ENCODE measurements at places on chromosomes 5 and 9.

DNA sequence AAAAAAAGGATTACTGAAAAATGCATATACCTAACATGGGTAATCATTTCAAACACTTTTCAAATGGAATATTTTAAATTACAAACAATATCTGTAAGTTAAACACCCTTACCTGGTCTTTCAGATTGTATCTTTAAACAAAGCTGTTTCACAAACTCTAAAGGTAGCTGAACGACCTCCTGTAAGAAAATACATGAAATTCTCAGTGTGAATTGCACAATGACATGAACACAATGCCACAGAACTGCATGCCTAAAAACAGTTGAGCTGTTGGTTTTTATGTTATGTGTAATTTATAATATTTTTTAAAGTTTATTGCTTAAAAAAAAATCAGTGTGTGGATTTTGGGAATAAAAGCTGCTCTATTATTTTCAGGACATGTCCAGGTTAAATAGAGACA lies 17.5 kb downstream of the IPPK start:
- no peak for DNase-seq

GRCh38 chr5:66864240-66864884 lies 268.2 kb downstream of the MAST4 start:
- DNase-seq = no peak

DNA sequence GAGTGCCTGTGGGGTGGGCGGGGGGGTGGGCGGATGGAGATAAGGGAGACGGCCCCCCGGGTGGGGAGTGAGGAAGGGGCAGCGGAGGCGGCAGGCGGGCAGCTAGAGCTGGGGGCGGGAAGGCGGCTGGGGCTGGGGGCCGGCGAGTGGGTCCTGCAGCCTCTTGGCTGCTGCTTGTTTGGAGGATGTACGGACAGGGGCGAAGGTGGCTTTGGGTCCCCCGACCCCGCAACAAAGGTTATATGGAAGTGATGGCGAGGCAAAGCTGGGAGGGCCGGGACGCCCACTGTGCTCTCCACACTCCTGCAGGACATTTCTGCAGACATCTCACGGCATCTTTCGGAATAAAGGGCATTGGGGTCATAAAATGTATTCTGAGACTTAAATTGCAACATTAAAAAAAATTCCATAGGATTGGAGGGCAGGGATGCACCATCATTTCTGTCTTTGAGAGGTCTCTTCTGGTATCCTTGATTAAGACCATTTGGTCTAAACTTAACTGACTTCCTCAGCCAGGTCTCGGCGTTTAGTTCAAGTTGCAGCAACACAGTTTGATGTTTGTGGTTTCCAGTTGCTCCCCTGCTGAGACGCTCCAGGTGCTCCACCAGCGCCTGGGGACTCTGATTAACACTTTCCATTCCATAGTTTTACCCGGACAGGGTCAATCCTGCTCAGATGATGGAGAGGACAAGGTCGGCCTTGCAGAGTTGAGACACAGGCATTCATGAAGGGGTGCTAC lies 101.6 kb upstream of the SSBP2 start:
- DNase-seq = no peak

- no peak for DNase-seq
These were observed 191.8 kb downstream of the PRR16 start for GRCh38 chr5:120655828-120656435.

DNA sequence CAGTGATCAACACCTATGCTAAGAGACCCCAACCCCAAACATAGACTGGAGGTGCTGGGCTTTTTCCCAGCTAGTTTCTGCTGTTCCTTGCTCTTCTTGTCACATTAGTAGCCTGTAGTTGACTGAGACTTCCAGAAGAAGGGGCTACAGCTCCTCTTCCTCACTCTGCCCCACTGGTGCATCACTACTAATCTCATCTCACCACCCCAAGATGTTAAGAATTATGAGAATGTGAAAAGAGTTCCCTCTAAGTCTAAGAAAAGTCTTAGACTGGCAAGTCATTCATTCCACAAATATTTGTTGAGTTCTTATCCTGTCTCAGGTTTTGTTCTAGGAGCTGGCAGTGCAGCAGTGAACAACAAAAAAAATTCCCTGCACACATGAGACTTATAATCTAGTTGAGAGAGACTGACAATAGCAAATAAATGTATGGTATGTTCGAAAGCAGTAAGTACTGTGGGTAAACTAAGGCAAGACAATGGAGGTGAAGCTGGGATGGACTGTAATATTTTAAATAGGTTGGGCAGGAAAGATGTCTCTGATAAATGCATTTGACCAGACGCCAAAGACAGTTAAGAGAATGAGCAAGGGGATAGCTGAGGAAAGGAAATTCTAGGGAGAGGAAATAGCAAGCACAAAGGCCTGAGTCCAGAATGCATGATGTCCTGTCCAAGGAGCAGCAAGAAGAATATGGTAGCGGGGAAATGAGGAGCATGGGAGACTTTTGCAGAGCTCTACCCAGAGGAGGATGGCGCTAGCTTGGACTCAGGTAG lies 92.3 kb downstream of the PTCD2 start:
- DNase-seq = no peak

DNA sequence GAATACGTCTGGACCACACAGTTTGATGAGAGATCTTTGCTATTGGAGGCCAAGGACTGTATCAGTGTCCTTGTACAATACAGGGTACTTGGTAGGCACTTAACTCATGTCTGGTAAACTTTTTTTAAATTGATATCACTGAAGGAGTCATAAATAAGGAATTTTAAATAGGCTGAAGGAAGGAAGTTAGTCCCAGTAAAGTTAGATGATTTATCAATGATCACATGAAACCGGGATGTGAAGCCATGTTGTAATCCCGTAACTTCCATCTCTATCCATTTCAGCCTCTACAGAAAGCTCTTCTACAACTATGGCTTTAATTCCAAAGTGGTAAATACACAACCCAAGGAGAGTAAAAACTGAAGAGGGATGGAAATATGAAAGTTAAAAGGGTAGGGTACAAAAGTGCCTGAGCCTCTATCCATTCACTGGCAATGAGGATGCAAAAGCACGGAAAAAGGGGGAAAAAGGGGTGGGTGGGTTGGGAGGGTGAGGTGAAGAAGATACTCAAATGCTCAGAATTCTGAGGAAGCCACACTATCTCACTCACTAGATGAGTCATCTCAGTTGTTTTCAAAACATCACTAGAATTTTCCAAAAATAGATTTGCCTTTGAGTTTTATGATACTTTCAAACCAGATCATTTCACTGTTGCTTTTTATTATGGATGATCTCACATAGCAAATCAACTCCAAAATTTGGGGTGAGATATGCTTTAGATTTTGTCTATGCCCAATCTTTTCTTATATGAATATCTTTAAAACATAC lies 1053.5 kb downstream of the NR2F1-AS1 start:
- no peak for DNase-seq

DNA sequence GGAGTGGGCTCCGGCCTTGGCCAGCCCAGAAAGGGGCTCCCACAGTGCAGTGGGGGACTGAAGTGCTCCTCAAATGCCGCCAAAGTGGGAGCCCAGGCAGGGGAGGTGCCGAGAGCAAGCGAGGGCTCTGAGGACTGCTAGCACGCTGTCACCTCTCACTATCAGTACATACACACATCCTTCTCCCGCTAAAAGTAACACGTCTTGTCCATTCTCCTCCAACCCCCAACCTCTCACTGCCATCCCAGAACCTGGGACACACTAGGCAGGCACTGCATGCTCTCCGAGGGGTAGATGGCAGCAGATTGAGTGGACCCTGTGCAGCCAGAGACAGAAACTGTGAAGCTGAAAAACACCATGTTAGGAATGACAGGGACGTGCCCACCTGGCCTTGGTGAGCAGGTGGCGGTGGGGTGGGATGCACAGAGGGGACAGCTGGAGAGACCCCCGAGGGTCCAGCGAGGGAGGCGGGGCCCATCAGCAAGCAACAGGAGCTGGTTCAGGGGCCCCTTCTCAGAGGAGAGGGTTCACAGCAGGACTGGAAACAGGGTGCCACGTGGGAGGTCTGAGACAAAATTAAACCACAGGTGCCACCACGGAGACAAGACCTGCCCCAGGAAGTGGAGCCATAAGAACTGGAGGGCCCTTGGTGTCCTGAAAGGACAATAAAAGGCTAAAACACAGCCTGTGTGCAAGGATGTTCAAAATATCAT lies 16.9 kb downstream of the SEMA4D start:
- no peak for DNase-seq

- DNase-seq = no peak
These were observed 32.4 kb upstream of the CDK20 start for GRCh38 chr9:88006511-88007290.

GRCh38 chr5:168300326-168301182 lies 9.1 kb downstream of the WWC1 start:
- no peak for DNase-seq

- no peak for DNase-seq
These were observed 152.7 kb upstream of the ACTBL2 start for GRCh38 chr5:57635146-57635777.

DNA sequence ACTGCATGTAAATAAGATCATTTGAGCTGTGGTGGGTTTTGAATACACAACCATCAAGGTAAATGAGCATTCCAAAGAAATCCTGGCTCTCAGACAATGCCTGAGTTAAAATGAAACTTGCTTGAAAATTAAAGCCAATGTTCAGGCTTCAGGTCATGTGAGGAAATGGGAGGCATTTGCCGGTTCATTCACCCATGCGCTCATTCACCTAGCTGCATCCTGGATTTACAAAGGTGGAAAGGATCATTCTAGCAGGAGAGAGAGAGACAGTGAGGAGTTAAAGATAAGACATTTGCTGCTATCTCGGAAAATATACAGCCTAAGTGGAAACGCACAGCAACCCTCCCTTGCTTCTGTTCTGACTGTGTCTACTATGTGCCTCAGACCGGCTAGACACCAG lies 143.8 kb upstream of the KLF4 start:
- DNase-seq = no peak

DNA sequence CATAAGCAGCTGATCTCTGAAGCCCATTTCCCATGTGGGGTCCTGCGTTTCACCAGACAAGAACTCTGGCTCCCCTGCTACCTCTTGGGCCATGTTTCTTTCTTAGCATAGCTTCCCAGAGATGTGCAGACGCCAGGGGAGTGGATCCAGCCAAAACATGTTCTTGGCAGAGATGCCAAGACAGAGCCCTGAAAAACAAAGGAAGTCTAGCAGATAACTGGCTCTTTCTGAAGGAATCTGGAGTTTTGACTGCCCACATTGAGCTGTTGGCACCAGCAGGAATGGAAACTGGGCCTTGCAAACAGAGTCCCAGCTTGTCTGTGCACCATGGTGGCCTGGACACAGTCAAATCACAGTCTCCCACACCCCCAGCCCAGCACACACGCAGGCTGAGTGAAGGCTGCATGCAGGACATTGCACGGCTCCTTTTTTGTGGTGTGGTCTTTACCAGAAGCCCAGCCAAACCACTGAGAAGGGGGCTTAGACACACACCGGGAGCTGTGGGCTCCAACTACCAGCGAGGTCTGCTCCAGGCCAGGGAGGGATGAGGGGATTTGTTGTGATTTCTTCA lies 114.7 kb downstream of the SNX18 start:
- DNase-seq = no peak

DNA sequence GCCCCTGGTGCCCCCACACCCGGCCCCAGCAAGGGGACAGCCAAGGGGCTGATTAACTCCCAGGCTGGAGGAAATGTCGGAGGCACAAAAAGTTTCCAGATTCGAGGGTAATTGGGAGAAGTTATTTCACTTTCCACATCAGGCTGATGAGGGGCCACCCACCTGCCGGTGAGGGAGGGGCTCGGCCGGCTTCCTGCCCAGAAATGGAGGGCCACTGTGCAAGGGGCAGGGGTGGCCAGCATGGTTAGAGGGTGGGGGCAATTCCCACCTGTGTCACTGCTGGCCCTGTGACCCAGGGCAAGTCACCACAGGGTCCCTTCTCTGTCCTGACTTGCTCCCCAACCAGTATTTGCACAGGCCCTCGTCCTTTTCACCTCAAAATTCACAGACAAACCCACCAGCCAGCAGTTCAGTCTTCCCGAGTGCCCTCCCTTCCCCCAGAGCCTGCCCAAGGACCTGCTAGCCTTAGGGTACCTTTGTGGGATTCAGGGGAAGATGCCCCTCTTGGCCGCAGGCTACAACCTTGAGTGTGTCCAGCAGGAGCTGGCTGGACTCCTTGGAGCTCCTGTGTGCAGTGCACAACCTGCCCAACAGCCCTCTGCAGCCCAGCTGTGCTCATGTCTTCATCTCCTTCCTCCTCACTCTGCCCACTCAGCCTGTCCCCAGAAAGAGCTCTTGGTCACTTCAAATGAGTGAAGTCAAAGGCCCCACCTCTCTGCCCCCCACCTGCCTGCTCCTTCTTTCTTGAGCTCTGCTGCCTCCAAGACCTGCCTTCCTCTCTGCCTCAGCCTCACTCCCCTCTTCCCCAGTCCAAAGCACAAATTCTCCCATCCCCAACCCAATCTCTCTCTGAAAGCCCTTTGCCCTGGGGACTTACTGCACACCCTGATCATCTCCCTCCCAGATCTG lies 130.5 kb downstream of the BARX1 start:
- DNase-seq = no peak

DNA sequence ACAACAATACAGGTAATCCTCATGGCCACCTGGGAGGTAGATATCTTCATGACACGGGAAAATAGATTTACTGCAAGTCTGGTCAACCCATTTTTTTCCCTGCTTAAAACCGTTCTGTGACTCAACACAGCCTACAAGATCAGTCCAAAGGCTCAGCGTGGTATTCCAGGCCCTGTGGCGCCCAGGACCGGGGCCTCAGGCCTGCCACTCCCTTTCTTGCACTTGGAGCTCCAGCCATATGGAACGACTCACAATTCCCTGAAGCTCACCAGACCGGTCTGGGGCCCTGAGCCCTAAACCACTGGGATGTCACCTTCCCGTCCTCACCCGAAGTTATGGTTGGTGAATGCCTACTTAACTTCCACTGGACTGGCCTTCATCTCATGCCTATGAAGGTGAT lies 6.5 kb upstream of the MLANA start:
- no peak for DNase-seq

GRCh38 chr5:96885518-96886338 lies 9.4 kb downstream of the ERAP2 start:
- DNase-seq = no peak

DNA sequence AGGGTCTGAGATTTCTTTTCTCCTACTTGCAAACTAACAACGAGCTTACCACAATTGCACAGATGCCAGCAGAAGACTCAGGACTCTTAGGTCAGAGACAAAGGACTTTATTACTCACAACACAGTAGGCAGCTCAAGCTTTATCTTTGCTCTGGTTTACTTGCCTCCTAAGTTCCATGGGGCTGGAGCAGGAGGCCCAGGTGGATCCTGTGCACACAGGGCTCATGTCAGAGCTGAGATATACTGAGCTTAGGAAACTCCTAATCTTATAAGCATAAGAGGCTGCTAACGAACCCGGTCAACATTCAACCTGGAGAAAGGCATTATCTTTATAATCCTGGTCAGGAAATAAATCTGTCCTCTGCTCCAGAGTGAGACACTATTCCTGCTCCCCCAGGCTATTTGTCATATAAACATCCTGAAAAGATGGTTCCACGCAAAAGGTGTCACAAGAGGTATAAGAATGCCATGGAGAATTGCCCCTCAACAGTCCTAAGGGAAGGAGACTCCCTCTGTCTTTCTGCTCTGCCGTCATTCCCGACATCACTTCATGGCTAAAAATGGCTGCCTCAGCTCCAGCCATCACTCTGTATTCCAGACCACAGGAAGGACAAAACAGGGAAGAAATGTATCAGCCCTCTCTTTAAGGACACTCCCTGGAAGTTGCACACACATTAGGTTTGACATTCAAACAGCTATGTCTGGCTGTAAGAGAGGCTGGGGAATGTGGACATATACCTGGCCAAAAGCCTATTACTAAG lies 16.2 kb downstream of the DUSP1 start:
- no peak for DNase-seq

GRCh38 chr9:117103438-117104110 lies 311.3 kb downstream of the ASTN2 start:
- no peak for DNase-seq

- DNase-seq = no peak
These were observed 29.4 kb downstream of the CHD1 start for GRCh38 chr5:98899456-98899855.

GRCh38 chr9:116566677-116567488 lies 120.2 kb upstream of the TRIM32 start:
- DNase-seq = no peak
